Lower leg skin (tissue), 4 donors: ENCODE measurements at places on chromosomes 2 and 18.

DNA sequence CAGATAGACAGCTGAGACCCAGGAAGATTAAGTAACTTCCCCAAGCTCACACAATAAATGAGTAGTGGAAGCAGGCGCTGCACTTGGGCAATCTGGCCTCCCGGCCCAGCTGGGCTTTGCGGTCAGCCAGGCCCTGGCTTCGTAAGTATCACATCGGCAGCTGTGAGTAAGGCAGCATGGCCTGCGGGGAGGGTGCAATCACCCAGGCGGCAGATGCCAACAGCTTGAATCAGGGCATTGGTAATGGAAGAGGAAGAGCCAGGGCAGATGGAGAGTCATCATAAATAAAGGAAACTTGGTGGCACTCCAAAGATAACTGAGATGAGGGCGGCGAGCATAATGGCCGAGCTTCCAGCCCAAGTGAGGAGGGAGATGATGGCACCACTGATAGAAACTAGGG is 217.9 kb upstream of the PID1 start:
- DNase-seq, result no peak

DNA sequence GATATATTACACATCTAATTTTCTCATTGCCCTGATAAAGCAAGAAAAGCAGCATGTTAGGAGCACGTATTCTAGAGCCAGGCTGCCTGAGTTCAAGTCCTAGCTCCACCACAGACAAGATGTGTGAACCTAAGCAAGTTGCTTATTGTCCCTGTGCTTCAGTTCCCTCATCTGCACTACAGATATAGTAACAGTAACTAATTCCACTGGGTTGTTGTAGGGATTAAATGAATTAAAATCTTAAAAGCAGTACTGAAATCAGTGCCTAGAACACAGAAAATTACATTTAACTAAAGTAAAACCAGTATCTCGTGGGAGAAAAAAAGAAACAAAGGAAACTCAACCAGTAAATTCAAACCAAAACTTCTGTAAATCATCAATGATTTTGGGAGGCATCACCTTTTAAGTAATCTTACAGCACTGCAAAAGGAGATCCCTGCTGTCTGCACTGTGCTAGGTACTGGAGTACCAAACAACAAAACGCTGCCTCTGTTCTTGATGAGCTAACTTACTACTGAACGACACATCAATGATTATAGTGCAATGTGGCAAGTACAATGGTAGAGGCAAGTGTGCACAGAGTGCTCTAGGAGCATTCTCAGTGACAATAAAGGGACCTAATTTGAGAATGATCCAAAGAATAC is 7.9 kb downstream of the MAP3K2 start:
- no peak for DNase-seq

- no peak for DNase-seq
Observed at GRCh38 chr2:233829193-233830110, 24.9 kb downstream of the HJURP start.

GRCh38 chr2:72040629-72041571 is 106.8 kb downstream of the CYP26B1 start:
- DNase-seq, result no peak

- DNase-seq, result no peak
Observed at GRCh38 chr2:19866771-19867170, 35.0 kb downstream of the TTC32 start.

DNA sequence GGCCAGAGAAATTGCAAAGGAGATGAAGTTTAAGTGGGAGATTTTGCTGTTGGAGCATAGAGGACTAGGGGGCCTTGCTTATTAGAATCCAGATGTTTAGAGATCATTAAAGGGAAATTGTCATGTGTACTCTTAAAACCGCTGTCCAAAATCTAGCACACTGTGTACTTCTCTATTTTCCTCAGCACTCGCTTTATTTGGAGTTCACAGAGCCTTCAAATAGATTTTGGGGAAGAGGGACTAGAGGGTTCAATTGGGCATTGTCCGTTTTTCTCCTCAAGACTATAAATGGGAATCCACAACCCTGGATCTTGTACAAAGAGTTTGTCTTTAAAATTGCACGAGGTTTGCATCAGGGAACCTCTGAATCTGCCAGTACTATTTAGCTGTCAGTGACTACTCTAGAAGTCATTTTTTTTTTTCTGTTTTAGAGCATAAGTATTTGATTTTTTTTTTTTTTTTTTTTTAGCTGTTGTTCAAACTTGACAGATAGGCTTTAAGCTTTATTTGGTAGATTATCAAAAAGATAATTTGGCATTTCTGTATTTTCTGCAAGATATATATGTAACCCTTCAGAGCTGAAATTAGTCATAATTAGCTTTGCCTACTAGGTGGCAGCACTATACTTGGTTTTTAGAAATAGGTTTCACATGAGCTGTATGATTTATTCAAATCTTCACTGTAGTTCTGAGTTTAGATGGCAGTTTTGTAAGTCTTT is 14.2 kb downstream of the PMS1 start:
- no peak for DNase-seq

DNA sequence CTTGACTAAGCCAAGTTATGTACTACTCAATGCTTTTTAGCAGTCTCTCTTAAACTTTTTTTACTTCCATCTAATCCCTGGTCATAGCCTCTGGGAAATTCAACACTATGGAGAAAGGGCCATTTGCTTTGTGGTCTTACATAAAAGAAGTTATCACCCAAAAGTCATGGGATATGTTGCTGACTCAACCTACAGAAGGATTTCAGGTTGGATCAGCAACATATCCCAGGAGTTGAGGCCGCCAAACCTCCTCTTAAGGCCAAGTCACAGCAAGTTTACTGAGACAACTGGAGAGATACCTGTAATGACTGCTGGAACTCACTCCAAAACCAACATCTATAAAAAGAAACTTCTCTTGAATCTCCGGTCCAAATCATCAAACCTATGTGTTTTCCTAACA is 141.1 kb downstream of the IRS1 start:
- no peak for DNase-seq

DNA sequence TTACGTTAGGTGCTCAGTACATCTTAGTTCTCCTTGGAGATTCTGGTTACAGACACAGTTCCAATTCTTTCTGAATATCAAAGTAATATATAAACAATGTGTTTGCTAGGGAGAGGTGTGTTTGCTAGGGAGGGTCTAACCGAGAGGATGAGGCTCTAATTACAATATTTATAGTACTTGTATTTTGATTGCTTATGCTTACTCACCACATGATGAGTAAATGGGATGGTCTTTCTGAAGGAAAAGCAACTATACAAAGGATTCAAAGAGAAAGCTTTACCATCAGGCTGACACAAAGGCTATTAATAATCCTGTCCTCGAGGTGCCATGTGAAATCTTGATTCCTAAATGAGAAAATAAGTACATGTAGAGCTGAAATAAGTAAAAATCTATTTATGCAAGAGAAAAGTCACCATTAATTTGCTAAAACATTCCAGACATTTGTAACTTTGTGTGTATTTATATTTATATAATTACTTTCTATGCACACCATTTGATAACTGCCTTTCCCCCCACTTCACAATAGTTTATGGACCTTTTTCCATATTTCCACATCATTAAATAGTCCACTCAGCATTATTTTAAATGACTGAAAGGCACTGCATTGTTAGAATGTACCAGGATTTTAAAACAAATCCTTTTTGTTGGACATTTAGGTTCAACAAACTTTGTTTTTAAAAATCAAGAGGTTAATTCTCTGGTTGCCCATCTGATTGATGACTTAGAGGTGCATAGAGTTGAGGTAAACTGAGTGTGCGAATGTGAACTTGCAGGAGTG is 94.5 kb upstream of the FN1 start:
- DNase-seq, result no peak

GRCh38 chr2:74261204-74261864 is 62.9 kb downstream of the MTHFD2 start:
- DNase-seq, result no peak

GRCh38 chr2:42980764-42981416 is 188.5 kb upstream of the HAAO start:
- DNase-seq, result no peak

GRCh38 chr2:121561617-121562268 is 31.1 kb downstream of the RNU4ATAC start:
- DNase-seq, result no peak

GRCh38 chr2:32591669-32592463 is 36.0 kb upstream of the TTC27 start:
- DNase-seq, result no peak

GRCh38 chr2:142974288-142975024 is 97.0 kb downstream of the KYNU start:
- no peak for DNase-seq
